ENCODE measurements at places on chromosomes 5 and 9. TPM values are rescaled to one million over a fixed set of nuclear protein-coding genes. Genes with fewer than 3 reads are reported as not detected.

Gene KIF27
- total RNA-seq: 3.4 TPM

DNA sequence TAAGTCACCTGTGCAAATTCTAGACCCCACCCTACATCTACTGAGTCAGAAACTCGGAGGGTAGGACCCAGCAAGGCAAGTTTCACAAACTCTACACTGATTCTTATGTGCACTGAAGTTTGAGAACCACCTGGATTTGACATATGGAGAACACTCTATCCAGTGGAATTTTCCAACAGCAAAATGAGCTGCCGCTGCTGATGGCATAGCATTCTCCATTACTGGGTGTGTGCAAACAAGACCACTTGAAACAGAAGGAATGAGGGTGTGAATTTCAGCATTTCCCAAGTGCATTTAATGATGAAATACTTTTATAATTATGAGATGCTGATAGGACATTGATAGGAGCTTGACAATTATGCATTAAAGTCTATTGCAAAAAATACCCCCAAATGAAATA is 229.1 kb upstream of the IL12B start:
- DNase-seq: no peak

Gene GEMIN5
- total RNA-seq: 13.0 TPM

DNA sequence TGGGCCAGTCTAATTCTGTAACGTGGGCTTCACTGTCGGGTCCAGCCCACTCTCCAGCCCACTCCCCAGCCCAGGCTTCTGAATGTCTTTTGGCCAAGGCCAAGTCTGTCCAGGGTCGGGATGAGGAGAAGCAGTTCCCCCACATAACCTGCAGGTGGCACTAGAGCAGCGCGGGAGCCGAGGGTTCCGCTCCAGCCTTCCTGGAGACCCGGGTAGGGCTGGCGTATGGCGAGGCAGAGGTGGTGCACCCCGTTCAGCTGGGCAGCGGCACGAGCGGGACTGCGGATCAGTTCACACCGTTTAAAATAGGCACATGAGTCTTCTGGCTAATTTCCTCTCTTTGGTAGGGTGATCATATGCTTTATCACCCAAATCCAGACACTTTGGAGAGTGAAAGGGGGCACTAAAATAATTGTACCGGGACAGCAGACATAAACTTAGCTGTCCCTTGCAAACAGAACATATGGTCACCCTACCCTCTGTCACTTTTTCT is 185.9 kb downstream of the MSX2 start:
- peak; percentile 77 for DNase-seq

DNA sequence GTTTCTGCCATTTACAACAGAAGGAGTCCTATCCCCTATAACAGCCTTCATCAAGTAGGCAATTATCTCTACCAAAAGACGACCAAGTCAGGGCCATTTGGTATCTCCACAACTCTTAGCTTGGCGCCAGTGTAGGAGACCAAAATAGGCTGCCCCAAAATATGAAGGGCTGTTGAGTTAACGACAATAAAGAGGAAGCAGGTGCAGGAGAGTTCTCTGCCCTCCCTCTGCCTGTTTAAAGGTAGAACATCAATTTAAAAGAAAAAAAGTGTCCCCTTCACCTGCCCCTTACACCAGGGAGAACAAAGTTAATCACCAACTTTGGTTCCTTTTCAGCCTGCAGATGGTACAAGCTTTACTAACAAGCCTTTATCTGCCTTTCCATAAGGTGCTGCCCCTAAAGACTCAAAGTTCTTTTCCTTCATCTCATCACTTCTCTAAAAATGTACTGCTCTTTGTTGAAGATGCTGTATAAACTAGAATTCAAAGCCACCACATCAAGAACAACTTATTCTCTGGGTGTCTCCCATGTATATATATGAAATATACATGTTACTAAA is 33.3 kb downstream of the PPP1R2B start:
- no peak for DNase-seq

All from Right ventricle myocardium inferior (tissue), 1 donor.